ENCODE measurements at places on chromosomes 6 and 20. TPM values are rescaled to one million over a fixed set of nuclear protein-coding genes. Genes with fewer than 3 reads are reported as not detected.

The KHDRBS2 gene
- total RNA-seq, result 0.08 TPM

The ADTRP gene
- not detected for total RNA-seq

The HRH3 gene
- total RNA-seq, result not detected

The SLC26A8 gene
- total RNA-seq, result not detected

The MOG gene
- total RNA-seq, result not detected

The HLA-DPB1 gene
- total RNA-seq, result 33.2 TPM

The KCNB1 gene
- 8.3 TPM for total RNA-seq

The TRMT6 gene
- total RNA-seq, result 9.0 TPM

The ENPP1 gene
- 3.4 TPM for total RNA-seq

The SLC22A3 gene
- 45.4 TPM for total RNA-seq

The NFKBIE gene
- total RNA-seq, result 2.1 TPM

The C6orf141 gene
- total RNA-seq, result 0.88 TPM

The GLP1R gene
- not detected for total RNA-seq

DNA sequence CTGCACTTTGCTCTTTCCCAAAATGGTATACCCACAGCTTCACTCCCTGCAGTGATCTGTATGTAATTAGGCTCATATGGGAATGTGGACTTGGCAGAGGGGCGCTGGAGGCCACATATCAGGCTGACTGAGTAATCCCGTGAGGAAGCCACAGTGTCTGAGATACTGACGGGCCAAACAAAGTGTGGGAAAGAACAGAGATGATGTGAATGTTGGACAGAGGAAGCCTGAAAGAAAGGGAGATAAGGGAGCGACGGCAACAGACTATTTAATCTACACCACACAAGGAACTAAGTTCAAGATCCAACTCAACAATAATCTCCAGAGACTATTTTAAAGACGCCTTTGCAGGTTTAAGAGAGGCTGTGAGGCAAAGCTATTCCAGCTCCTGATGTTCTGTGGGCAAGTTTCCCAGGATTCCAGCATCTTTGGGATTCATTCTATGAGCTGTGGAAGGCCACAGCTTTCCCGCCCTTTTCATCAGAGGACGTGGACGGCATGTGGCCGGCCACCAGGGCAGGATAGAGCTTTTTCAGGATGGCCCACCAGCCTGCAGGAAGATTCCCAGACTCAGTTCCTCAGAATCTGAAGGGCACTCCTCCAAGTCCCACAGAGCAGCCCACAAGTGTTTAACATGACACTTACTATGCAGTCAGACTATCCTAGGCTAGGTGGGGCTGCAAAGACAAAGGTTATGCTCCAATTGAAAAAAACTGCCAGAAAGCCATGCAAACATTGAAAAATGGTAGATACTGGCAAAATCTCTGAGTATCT is 237.5 kb downstream of the ATXN1 start:
- DNase-seq, result no peak
- H3K4me3 ChIP-seq, result no peak overlapping the region
- H3K27ac ChIP-seq, result no peak overlapping the region
- H3K4me1 ChIP-seq, result no peaks in the 10 kb centered on the region
- no peaks in the 10 kb centered on the region for H3K36me3 ChIP-seq

GRCh38 chr6:89987830-89988229 is 93.6 kb downstream of the GJA10 start:
- H3K27me3 ChIP-seq, result no peaks in the 10 kb centered on the region
- H3K27ac ChIP-seq, result no peak overlapping the region
- H3K36me3 ChIP-seq, result no peaks in the 10 kb centered on the region

- no peak overlapping the region for H3K4me3 ChIP-seq
- no peaks in the 10 kb centered on the region for H3K27me3 ChIP-seq
- no peak overlapping the region for H3K27ac ChIP-seq
- DNase-seq, result no peak
- no peaks in the 10 kb centered on the region for H3K36me3 ChIP-seq
Measured at GRCh38 chr20:10502098-10502526, 67.0 kb downstream of the SLX4IP start.

DNA sequence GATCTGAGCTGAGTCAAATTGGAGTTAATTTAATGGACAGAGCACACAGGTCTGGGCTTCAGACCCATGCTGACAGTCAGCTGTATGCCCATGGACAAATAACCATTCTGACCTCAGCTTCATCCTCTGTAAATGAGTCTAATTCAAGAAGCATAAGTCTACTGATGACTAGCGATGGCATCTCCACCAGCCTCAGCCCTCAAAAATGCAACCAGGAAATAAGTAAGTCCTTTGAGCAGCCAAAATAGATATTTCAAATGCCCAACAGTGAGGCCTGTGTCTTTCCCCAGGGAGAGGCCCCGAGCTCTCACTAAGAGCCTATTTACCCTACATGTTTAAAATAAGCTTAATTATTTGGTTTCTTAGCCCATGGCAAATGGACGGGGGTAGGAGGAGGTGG is 114.2 kb upstream of the MTHFD1L start:
- H3K4me1 ChIP-seq, result no peaks in the 10 kb centered on the region
- H3K36me3 ChIP-seq, result no peaks in the 10 kb centered on the region
- no peak for DNase-seq
- H3K27ac ChIP-seq, result no peak overlapping the region

DNA sequence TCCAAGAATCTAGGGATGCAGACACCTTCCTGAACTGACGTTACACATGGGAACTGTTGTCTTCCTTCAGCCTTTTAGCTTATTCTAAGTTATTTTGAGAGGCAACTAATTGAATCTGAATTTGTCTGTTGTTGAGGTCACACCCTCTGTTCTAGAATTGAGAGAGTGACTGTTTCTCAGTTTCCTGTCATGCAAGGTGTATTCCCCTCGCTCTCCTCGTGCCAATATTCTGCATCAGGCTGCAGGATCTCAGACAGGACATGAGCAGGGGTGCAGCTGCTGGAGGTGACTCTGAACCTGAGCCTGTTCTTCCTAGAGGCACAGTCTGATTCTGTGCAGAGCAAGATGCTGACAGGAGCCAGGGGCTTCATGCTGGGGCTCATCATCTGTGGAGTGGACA is 52.5 kb downstream of the HLA-DPB1 start:
- no peak overlapping the region for H3K27ac ChIP-seq
- no peak for DNase-seq
- no peak overlapping the region for H3K4me3 ChIP-seq
- H3K4me1 ChIP-seq, result no peaks in the 10 kb centered on the region
- no peaks in the 10 kb centered on the region for H3K36me3 ChIP-seq
- H3K27me3 ChIP-seq, result no peaks in the 10 kb centered on the region

DNA sequence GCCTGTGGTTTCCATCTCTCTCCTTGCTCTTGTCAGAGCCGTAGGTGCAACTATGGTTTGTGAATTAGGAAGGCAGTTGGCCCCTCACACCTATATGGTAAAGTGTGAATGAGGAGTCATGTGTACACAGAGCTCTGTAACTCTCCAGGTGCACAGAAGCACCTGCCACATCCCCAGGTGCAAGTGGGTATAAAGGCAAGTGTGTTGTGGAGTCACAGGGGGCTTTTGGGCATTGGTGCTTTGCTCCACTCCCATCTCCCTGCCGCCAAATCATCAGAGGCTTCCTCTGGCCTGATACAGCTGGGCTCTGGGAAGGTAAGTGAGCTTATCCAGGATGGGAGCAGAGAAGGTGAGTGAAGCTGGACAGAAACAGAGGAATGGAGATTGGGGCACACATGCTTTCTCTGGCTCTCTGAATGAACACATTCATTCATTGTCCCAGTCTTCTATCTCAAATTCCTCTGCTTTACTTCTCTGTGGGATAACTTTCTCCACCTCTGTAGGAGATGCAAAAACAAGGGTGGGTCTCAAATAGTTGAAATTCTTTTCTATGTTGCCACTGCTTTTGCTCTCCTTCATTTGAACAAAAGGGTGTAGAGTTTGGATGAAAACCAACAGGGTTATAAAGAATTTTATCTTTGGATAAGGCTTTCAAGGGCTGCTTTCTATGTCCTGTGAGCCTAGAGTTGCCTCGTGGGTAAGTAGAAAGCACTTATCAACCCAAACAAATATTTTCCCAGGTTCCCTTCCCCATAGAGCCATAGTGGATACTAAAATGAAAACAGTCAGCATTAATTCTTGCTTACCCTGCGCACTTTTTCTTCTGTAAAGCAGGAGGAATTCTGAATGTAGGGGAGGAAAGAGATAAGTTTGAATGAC is 45.0 kb upstream of the RIPOR2 start:
- no peak overlapping the region for H3K27ac ChIP-seq
- DNase-seq, result no peak
- H3K4me3 ChIP-seq, result no peak overlapping the region
- no peaks in the 10 kb centered on the region for H3K36me3 ChIP-seq
- H3K4me1 ChIP-seq, result peaks cover 5% of the 10 kb centered on the region

- no peak for DNase-seq
- no peak overlapping the region for H3K4me3 ChIP-seq
- no peaks in the 10 kb centered on the region for H3K27me3 ChIP-seq
- H3K36me3 ChIP-seq, result peaks cover 6% of the 10 kb centered on the region
- H3K27ac ChIP-seq, result no peak overlapping the region
- no peaks in the 10 kb centered on the region for H3K4me1 ChIP-seq
Measured at GRCh38 chr20:13430346-13431002, 208.3 kb downstream of the TASP1 start.

DNA sequence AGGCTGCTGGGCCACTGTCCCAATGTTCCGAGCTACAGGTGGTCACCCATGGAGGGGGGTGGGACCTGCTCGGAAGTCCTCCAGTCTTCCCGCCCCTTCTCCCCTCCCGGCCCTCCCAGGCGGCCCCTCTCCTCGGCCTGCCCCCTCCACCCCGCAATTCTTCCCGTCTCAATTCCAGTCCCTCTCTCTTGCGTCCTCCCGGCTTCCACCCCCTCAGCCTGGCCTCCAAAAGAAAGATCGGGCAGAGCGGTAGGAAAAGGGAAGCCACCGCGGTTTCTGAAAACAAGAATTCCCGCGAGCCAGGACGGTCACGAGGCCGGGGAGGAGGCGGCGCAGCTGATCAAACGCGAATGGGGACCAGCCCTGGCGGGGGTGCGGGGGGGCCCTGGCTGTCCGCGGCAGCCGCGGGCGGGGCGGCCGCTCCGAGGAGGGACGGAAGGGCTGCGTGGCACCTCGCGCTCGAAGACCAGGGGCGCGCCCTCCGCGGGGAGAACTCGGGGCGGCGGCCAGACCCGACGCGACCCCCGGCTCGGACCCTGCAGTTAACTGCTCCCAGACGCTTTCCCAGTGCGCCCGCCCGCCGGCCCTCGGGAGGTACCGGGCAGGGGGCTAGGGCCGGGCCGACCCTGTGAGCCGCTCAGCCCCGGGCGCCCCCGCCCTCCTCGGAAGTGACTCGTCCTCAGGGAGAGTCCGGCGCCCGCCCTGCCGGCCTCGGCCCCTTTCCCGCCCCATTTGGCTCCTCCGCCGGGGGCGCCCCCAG is 1.0 kb downstream of the PXDC1 start:
- peak overlapping the region; percentile 91 for H3K27ac ChIP-seq
- peaks cover 44% of the 10 kb centered on the region for H3K4me1 ChIP-seq
- peak; percentile 89 for DNase-seq
- H3K36me3 ChIP-seq, result no peaks in the 10 kb centered on the region

DNA sequence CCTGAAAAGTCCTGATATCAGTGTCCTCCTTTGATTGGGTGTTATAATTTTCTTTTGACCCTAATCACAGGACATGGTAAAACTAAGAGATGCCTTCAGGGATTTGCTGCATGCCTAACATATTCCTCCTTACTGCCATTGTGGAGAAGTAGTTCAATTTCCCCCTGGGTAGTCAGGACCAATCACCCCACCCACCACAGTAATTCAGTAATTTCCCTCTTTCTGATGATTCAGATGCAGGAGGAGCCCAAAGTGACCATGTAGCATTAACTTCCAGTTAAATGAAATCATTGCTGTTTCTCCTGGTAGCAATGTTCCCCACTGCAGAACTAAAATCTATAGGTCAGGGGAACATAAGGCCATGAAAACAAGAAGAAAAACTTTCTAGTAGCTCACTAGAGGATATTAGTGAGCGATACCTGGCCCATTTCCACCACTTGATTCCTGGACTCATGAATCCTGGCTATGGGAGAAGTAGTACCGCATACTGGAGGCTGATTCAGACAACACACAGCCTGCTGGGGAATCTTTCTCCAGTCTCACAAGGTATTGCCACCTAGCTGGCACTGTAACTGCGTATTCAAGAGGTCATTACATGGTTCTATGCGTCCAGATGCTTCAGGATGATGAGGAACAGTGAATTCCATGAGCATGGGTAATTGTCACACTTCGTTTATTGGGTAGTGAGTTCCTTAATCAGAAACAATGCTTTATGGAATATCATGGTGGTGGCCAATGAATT is 561.2 kb downstream of the HAO1 start:
- no peak overlapping the region for H3K27ac ChIP-seq
- H3K27me3 ChIP-seq, result no peaks in the 10 kb centered on the region
- H3K36me3 ChIP-seq, result no peaks in the 10 kb centered on the region

- H3K27me3 ChIP-seq, result no peaks in the 10 kb centered on the region
- peak overlapping the region; percentile 2 for H3K4me3 ChIP-seq
- no peaks in the 10 kb centered on the region for H3K36me3 ChIP-seq
- H3K27ac ChIP-seq, result no peak overlapping the region
- DNase-seq, result no peak
Measured at GRCh38 chr6:151747896-151748295, 59.6 kb upstream of the ESR1 start.

GRCh38 chr6:3228771-3229565 is 1.5 kb upstream of the TUBB2B start:
- peaks cover 36% of the 10 kb centered on the region for H3K4me1 ChIP-seq
- no peak for DNase-seq
- H3K36me3 ChIP-seq, result no peaks in the 10 kb centered on the region
- peaks cover 27% of the 10 kb centered on the region for H3K27me3 ChIP-seq

GRCh38 chr6:98828211-98828788 is 6.1 kb upstream of the POU3F2 start:
- peaks cover 98% of the 10 kb centered on the region for H3K27me3 ChIP-seq
- peaks cover 26% of the 10 kb centered on the region for H3K4me1 ChIP-seq
- DNase-seq, result no peak

- H3K4me1 ChIP-seq, result peaks cover 45% of the 10 kb centered on the region
- H3K36me3 ChIP-seq, result no peaks in the 10 kb centered on the region
- H3K27me3 ChIP-seq, result no peaks in the 10 kb centered on the region
- no peak overlapping the region for H3K4me3 ChIP-seq
- no peak overlapping the region for H3K27ac ChIP-seq
- no peak for DNase-seq
Measured at GRCh38 chr6:52547647-52548352, 29.1 kb downstream of the TRAM2 start.

- H3K4me1 ChIP-seq, result peaks cover 2% of the 10 kb centered on the region
- peaks cover 3% of the 10 kb centered on the region for H3K36me3 ChIP-seq
- no peaks in the 10 kb centered on the region for H3K27me3 ChIP-seq
- DNase-seq, result no peak
Measured at GRCh38 chr6:169714178-169714577, 10.1 kb downstream of the PHF10 start.

DNA sequence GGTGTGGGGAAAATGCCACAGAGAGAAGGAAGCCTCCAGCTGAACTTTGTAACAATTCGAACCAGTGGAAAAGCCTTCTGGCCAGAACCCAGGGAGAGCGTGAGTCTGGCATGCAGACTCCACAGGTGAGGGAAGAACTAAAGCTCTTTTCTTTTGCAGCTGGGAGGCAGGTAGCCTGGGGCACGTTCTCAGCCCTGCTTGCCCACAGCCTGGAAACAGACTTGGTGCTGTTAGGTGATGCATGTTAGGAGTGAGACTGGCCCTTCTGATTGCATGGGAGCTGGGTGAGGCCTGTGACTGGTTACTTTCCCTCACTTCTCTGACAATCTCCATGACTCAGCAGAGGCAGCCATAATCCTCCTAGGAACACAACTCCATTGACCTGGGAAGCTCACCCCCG is 34.2 kb downstream of the PROKR2 start:
- H3K27ac ChIP-seq, result no peak overlapping the region
- no peak for DNase-seq
- H3K27me3 ChIP-seq, result peaks cover 2% of the 10 kb centered on the region

Measured in psoas muscle (tissue), 8 donors.